ENCODE measurements at places on chromosomes 7 and 10.

DNA sequence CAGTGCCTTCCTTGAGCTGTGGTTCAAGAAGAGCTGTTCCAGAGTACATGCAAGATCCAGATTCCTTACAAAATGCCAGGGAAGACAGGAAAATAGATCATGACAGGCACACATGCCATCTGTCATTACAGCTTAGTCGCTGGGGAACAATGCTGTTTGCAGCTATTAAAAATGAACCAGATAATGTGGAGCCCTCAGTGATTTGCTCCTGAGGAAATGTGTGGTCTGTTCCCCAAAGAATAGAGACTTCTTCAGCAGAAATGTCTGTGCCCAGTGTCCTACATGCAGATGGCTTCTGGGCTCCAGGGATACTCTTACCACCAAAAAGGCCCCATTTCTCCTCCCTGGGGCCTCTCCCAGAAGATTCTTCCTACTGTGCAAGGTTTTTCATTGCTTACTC lies 627.9 kb downstream of the SORCS3 start:
- no peak for DNase-seq

DNA sequence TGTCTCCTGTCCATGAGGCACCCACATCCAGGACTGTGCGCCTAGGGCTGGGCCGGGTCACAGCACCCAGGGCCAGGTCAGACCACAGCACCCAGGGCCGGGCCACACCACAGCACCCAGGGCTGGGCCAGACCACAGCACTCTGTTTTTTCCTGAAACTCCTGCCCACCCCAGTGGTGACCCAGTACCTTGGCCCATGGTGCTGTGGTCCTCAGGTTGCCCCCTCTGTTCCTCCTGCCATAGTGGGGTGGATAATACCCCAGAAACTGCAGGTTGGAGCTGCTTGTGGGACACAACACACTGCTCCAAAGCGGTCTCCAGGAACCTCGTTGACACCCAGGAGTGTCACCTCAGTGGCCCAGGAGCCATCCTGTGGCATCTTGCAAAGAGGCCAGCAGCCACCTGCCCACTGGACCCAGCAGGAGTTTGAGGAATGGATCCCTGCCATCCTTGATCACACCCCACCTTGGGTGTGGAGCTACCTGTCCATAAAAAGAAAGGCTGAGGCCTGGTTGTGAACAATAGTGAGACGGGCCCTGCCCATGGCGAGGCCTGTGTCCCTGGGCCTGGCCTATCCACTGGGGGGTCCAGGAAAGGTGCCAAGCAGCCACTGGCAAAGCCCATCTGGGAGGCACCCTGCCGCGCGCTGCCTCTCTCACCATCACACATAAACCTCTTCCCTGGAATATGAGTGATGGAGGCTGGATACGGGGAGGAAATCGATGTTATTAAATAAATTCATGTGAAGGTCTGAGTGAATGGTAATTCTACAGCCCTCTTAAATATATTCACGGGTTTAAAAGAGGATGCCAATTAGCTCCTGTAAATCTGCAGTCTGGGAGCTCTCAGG lies 89.0 kb downstream of the NKX6-2 start:
- no peak for DNase-seq

DNA sequence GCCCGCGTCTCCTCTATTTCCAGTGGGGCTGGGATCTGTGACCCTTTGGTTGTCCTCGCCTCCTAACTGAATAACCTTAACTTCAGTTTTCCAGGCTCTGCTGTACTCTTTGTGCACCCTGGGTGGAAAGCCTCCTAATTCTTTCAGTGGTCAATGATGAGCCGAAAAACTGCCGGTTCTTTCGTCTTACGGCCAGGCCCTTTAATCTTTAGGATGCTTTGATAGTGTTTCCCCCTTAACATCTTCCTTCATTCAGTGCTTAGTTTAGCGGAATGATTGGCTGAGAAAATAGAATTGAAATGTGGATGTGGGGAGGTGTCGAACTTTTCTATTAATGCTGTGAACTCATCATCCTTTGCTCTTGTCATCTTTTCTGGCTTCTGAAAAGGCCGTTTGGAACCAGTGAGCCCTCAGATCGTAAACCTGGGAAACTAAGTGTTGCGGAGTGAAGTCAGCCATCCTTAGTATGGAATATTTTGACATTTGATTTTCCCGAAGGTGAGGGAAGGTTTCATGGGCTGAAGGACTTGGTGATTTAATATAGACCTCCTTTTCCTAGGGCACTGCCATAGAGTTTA lies 847 bp downstream of the GARS1 start:
- DNase-seq = peak; percentile 22

DNA sequence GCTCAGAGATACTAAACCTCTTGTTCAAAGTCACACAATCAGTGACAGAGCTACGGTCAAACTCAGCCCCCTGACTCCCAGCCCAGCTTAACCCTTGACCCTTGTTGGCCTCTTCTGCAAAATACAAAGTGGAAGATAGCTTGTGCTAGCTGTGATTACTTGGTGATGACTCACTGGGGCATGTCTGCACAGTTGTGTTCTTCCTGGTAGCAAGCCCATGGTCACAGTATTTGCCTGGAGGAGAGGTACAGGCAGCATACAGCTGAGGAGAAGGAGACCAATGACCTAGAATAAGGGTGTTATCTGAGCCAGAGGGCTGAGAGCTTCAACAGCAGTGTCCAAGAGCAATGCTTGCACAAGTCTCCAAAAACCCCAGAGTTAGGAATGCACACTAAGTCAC lies 5.7 kb upstream of the HSPA12A start:
- DNase-seq = peak; percentile 65

DNA sequence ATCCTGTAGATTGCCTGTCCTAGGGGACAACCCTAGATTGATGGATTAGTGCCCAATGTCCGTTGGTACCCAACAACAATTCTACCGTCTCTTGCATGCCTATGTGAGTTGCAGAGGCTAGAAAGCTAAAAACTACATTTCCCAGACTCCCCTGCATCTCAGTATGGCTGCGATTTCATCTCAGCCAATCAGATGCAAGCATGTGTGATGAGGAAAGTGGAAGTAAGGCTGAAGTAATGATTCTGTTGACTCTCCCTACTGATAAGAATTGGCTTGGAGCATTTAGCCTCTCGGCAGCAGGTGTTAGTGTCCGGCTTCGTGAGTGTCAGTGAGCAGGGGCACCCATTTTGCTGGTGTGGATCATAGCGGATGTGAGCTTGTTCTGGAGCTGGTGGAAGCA lies 171.9 kb downstream of the FGFR2 start:
- DNase-seq = no peak
